ENCODE measurements at places on chromosomes 4 and X.

- no peak for DNase-seq
These were observed 55.6 kb upstream of the TADA2B start for GRCh38 chr4:6987588-6987961.

GRCh38 chrX:11273544-11273943, 19.7 kb upstream of the AMELX start:
- no peak for DNase-seq

DNA sequence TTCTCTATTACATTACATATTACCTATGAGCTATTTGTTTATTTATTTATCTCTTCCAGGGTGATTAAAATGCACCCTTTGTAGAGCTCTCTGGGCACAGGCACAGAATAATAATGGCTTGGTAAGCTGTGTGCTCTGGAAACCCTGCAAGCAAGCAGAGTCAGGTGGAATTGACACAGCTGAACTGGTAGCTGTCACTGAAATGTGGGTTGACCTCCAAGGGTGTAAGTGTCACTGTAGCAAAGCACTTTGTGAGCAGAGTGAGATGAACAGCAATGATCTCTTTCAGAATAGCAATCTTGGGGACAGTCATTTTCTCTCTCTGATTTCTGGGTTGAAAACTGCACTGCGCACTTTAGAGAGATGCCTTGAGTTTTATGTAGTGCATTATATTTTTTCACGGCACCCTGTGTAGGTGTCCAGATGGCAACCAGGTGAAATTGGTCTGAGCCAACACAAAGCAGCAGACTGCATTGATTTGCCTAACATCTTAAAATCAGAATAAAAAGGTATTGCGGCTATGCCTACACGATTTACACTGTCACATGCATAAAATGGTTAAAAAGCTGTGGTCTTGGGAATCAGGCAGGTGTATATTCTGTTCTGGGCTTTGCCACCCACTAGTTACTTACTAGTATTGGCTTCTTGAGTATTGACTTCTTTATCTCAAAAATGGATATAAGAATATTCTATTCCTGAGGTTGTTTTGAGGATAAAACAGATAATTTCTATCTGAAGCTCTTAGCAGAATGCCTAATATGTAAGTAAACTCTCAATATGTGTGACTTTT, 450.3 kb downstream of the RAPGEF2 start:
- DNase-seq, result no peak

GRCh38 chrX:34275699-34276098, 143.6 kb upstream of the FAM47A start:
- no peak for DNase-seq

GRCh38 chr4:83247415-83248357, 36.9 kb downstream of the COQ2 start:
- DNase-seq, result no peak

- no peak for DNase-seq
These were observed 346.7 kb upstream of the SLIT2 start for GRCh38 chr4:19905024-19905423.

- DNase-seq, result no peak
These were observed 628 bp downstream of the SCLT1 start for GRCh38 chr4:129092631-129093190.

GRCh38 chrX:20285511-20285910, 18.8 kb upstream of the RPS6KA3 start:
- no peak for DNase-seq

DNA sequence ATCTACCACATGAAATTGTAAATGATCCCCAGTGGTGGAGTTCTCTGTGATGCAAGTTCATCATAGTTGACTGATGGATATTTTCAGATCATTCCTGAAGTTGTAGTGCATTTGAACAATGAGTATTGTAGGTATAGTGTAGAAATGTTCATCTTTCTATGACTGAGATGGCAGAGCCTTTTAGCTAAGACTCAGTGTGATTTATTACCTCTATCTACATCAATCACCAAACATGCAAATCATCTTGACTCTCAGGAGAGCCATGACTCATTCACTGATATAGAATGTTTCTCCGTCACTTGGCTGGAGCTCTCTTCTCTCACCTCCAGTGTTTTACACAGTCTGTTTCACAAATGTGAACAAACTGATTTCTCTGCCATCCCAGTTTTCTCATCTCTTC, 392.6 kb downstream of the IL1RAPL1 start:
- DNase-seq, result no peak

DNA sequence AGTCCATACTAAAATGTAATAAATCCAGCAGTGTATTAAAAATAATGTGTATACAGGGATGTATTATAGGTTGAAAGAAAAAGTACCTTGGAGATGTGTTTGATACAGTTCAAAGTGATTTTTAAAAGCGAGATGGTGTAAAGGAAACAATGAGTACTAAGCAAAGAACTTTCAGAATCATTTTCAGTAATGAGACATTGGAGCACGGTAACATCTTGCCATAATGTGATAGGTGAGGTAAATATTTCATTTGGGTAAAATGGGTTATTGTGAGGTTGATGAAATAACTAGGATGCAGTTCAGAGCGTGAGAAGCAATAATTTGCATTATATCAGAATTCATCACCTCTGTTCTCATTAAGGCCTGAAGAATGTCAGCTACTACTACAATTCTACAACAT, 25.9 kb downstream of the EIF2S3 start:
- no peak for DNase-seq

DNA sequence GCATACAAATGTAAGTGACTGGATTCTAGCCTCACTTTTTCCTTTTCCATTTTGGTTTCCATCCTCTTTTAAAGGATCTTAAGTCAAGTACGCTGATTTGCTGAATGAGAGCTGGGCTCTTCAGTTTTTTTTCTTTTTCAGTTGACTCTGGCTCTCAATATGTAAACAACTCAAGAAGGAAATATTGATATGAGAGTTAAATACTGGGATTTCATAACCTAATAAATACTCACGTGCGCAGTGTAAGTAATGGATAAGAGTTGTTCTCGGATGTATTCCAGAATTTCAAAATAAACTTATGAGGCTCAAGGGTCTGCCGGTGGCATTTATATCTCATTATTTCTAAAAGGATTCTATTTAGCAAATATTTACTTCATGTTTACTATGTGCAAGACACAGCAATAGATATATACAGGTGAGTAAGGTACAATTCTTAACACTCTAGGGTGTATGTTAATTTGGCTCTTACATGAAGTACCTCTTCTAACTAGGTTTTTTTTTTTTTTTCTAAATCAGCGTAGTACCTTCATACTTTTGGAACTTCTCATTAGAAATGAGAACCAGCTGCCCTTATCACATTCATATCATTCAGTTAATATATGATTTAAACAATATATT, 11.0 kb upstream of the MAGEB10 start:
- DNase-seq, result no peak

DNA sequence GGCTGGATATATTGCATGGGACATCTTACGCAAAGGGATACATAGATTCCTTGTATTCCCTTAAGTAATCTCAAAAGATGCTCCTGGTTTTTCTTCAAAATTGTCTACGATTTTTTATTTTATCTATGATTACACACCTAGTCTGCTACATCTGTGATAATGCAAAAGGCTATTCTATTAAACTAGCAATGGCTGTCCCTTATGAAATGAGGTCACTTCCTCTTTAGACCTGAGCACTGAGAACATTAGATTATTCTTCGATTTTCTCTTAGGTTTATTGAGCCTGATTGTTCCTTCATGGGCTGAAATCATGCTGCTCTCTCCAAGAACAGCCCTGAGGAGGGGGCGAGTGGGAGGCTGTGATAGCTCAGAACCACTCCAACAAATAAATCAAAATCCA, 126.8 kb upstream of the ENPP6 start:
- DNase-seq, result no peak

DNA sequence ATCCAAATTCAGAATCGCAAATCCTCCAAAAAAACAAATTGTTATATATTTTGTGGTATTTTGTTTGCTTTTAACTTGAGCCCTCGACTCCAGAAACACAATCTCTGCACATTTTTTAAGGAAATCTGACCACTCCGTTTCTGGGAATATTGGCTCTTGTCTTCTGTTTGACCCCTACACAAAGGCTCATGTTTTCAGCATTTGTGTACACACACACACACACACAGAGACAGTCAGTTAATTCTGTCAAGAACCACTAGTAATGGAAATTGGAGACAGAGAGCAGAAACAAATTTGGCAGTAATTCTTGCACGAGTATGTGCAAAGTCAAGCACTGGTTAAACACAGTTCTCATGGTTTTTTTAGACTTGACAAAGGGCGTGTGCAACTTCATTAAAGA, 115.4 kb downstream of the AFAP1 start:
- no peak for DNase-seq

DNA sequence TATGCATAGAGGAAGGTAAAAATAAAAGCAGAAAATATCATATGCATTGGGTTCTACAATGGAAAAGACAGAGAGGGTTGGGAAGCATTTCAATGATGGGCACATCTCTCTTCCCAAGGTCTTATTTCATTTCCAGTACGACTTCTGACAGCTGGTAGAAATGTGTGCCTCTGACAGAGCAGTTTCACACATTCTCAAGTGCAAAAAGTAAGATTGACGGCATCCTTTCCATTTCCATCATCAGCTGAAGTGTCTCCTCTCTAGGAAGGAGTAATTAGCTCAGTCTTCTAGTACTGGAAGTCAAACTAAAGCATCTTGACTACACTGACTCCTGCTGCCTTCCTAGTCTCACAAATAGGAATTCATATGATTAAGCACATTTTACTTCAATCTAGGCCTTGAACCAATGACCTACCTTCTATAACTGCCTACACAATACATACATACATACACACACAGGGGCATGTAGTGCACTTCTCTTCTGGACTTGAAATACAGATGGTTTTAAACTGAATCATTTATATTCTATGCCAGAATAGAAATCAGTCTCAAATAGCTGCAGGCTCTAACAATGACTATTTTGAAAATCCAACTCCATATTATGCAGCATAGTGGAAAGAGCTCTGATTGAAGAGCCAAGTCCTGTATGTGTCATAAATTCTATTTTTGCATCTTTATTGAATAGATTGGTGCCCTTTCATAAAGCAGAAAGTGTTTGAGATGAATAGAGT, 473.4 kb downstream of the INPP4B start:
- no peak for DNase-seq

- DNase-seq, result no peak
These were observed 178.1 kb downstream of the MAML3 start for GRCh38 chr4:139975830-139976272.

- peak; percentile 32 for DNase-seq
These were observed 73.5 kb upstream of the RAP2C start for GRCh38 chrX:132292793-132293192.

- DNase-seq, result peak; percentile 38
These were observed 204.9 kb downstream of the GBA3 start for GRCh38 chr4:22897520-22898108.

GRCh38 chrX:118502161-118502789, 6.7 kb downstream of the DOCK11 start:
- DNase-seq, result no peak

DNA sequence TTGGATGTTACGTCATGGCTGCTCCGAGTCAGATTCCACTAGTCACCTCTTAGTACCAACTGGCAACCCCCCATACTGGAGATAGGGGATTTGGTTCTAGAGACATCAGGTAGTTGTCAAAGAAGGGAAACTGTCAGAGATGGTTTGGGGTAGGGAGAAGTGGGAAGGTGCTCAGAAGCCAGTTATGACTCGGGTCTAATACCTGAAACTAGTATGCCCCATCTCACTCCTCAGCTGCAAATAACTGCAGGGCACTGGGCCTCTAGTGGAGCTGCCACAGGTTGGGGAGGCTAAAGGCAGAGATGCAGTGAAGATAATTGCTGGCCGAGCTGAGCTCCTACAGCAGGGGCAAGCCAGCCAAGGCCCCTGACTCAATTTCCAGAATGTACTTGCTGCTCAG, 30.0 kb downstream of the OTUD6A start:
- DNase-seq, result no peak

DNA sequence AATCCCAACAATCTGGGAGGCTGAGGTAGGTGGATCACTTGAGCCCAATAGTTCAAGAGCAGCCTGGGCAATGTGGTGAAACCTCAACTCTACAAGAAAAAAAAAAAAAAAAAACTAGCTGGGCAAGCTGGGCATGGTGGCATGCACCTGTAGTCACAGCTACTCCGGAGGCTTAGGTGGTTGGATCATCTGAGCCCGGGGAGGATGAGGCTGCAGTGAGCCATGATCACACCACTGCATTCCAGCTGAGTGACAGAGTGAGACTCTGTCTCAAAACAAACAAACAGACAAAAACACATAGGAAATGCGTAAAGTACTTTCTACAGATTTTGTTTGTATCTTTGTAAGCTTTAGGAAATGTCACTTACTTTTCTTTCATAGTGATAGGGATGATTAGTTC, 307.2 kb upstream of the NR3C2 start:
- DNase-seq, result no peak

DNA sequence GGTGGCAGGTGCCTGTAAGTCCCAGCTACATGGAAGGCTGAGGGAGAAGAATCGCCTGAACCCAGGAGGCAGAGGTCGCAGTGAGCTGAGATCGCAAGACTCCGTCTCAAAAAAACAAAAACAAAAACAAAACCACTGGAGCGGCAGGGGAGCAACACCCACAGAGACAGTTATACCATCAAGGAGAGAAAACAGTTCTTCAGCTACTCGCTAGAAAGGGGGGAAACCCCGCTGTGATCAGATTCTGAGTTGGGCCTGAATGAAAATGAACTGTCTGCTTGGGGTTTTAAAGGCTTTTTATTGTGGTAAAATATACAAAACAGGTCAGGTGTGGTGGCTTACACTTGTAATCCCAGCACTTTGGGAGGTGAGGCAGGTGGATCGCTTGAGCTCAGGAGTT, 16.8 kb upstream of the IRAK1 start:
- DNase-seq, result no peak

- peak; percentile 16 for DNase-seq
These were observed 30.1 kb upstream of the TMEM154 start for GRCh38 chr4:152709675-152710438.

GRCh38 chr4:2755821-2756690, at the start of gene TNIP2:
TNIP2 (minus strand) TSS chr4:2756336; CDS start chr4:2756289, 47 bp downstream.
- peak; percentile 87 for DNase-seq

- no peak for DNase-seq
These were observed 552.6 kb downstream of the PPARGC1A start for GRCh38 chr4:23337292-23337691.

DNA sequence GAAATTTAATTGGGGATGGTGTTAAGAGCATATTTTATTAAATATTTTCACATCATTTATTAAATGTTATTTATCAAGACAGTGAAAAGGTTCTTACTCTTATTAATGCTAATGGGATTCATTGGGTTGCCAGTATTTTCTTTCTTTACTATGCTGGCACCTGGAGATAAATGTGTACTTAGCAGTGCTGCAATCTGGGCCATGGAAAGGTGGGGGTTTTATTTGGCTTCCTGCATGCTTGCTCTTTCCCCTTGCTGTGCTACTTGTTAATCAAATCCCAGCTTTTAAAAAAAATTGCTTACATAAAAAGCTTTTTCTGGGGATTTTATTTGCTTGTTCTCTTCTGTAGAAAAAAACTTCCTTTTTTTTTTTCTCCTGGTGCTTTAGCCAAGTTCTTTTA, 48.3 kb downstream of the ZAR1 start:
- no peak for DNase-seq

GRCh38 chrX:71533851-71534561, 1.1 kb downstream of the OGT start:
- peak; percentile 45 for DNase-seq

- DNase-seq, result no peak
These were observed 335.5 kb downstream of the ZNF674 start for GRCh38 chrX:46209768-46210167.

All from WERI-Rb-1 (cell line).